ENCODE measurements at places on chromosomes 4 and X.

- no peak for DNase-seq
Measured at GRCh38 chrX:64198036-64198435, 7.5 kb downstream of the AMER1 start.

DNA sequence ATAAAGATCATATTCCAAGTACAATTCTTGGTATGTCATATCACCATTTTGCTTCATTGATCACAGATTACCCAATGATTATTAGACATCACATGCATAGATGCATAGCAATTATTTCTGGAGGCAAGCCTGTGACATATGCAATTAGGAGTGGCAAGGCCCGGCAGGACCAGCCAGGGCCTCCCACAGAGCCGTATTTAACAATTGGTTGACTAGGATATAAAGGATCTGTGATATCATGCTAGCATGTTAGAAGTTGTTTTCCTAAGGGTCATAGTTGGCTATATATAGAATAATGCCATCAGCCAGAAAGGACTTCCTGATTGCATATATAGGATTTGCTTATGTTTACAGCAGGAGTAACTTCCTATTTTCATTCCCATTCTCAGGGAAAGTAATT, 103.5 kb upstream of the OTUD4 start:
- no peak for DNase-seq

- DNase-seq: no peak
Measured at GRCh38 chrX:11589641-11590040, 76.1 kb downstream of the ARHGAP6 start.

GRCh38 chr4:2269618-2270163, 7.8 kb upstream of the MXD4 start:
- DNase-seq: no peak

- DNase-seq: no peak
Measured at GRCh38 chrX:76987381-76987780, 459.8 kb upstream of the FGF16 start.

GRCh38 chr4:90174621-90175023, 47.4 kb downstream of the CCSER1 start:
- no peak for DNase-seq

GRCh38 chrX:154396973-154397887, 947 bp upstream of the RPL10 start:
- no peak for DNase-seq

- no peak for DNase-seq
Measured at GRCh38 chr4:165668694-165669093, 204.3 kb upstream of the TLL1 start.

DNA sequence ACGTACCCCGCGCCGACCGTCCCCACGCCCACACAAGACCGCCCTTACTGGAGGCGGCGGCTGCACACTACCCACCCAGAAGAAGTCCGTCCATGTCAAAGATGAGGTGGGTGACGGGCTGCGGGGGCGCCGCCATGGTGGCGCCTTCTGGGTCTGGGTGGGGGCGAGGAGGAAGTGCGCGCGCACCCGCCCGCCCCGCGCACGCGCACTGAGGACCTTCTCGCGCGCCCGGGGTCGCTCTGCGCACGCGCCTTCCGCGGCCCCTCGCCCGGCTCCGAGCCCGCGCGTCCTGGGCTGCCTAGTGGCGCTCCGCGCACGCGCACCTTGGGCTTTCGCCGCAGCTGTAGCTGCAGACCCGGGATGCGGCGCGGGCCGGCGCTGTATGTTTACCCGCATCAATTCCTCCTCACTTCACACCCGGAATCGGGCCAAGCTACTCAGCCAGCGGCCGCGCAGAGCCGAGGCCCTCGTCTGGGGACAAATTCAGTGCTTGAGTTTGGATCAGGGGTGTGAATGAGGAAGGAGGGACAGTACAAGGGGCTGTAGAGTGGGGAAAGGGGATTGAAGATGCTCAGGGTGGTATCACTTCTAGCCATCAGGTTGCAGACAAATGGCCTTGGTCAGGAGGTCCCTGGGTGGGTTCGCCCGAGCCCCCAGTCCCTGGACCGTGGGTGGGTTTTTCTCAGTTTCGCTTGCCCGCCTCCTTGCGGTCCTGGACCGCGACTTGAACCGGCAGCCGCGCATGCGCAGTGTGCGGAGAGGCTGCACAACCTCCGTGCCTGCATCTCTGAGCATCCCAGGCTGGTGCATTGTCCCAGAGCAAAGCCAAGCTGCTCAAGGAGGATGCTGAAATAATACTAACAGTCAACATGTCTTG, at the start of gene PUDP:
PUDP (minus strand) TSS at position 176 of the 877 bp plus-strand sequence; CDS start at position 136, 40 bp downstream.
- DNase-seq: no peak

DNA sequence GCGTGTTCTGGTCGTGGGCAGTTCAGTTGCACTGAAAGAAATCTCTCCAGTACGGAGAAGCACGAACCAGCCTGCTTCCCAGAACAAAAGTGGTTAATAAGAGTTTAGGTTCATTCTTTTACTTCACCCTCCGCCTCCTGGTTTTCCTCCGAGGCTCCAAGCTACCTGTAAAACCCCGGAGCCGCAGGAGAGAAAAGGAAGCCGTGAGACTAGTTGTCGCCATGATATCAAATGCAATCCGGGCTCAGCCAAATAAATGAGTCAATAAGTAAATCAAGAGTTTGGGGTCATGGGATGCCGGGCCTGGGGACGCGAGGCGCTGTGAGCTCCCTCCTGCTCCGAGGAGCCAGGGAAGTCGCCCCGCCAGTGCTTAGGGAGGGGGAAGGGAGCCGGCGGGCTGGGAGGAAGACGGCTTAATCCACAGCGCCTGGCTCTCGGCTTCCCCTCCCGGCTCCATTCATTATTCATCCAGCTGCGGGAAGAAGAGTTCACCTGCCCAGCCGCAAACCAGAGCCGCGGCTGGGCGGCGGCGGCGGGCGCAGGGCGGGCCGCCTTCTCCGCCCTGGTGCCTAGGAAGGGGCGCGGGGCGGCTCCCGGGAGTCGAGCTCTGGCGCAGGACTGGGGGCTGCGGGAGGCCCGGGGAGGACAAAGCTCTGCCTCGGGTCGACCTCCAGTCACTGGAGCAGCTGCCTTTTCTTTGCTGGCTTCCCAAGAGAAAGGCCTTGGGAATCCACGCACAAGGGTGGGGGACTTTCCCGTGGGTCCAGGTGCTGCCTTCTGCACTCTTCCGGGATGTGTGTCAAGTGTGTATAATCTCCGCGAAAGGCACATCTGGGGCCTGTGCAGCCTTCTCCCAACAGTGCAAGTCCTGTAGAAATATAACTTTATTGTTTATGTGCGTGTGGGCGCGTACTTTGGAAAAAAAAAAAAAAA, 1.7 kb downstream of the FRAS1 start:
- DNase-seq: no peak

DNA sequence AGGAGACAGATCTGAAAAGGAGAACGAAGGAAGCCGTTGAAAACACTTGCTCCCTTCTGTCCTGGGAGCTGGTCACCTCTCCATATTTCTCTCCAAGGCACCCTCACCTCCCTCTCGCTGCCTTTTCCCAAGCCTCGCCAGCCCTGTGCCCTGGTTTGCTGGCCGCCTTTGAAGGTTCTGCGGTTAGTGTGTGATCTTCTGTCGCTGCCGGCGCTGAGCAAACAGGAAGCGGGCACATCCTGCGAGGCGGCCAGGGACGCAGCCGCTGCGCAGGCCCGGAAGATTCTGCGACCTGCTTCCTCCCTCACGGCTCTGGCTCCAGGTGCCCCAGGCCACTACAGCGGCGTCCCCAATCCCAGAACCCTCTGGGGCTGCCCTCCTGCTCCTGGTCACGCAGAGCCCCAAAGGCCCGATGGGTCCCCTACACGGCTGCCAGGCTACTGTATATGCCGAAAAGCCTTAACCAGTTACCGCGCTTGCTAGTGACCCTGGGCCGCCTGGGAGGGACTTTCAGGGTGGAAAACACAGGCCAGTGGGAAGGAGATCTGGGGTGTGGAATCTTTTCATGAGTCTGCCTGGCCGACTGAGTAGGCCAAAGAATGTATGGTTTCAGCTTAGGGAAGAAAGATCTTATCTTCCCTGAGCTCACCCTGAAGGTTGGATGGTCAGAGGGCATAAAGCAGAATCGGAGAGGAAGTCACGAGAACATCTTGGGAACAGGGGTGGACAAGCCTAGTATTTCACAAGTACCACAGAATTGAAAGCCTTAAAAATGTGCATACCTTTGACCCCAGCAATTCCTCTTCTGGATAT, 2.3 kb upstream of the SASH3 start:
- DNase-seq: no peak

DNA sequence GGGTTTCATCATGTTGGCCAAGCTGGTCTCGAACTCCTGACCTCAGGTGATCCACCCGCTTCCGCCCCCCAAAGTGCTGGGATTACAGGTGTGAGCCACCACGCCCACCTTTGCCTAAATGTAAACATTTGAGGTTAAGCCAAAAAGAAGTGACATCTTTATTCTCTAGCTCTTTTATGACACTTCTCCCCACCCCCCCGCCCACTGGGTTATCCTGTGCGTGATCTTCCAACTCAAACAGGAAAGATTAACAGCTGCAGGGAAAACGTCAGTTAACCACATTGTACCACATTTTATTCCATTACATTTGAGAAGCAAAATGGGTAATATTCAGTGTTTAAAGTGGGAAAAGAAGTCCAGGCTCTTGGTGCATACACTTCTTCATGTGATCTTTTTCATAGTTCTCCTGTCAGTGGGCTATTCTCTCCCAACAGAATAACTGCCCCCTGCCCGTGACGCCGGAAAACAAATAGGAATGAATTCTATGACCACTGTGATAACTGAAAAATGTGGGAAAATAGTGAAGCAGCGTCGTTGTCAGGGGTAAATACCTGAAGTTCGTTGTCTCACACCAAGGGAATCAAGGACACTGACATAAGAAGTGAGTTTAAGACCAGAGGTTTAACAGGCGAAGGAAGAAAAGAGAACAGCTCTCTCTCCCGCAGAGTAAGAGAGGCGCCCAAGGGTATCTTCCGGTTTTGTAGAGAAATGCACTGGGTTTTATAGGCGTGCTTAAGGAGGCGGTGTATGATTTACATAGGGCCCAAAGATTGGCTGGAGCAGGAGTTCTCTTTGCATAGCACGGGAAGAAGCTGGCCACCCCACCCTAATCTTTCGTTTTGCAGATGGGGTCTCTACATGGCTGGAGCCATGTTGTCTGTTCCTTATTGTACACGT, 9.7 kb upstream of the SRD5A3 start:
- no peak for DNase-seq

- DNase-seq: no peak
Measured at GRCh38 chr4:174856926-174857800, 28.1 kb upstream of the GLRA3 start.

DNA sequence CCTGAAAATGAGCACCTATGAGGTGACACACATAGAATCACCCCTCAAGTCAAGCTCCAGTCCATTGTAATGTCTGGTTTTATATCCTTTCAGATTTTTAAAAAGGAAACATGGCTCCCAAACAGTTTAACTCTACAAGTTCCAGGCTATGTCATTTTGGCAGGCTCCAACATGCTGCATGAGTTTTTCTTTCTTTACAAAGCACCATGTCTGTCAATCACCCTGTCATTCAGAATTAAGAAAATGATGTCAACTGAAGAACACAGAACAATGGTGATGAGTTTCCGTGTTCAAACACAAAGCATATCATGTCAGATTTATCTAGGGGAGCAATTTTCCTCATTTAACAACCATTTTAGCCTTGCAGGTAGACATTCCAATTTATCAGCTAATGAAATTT, 106.5 kb downstream of the AMMECR1 start:
- DNase-seq: no peak

DNA sequence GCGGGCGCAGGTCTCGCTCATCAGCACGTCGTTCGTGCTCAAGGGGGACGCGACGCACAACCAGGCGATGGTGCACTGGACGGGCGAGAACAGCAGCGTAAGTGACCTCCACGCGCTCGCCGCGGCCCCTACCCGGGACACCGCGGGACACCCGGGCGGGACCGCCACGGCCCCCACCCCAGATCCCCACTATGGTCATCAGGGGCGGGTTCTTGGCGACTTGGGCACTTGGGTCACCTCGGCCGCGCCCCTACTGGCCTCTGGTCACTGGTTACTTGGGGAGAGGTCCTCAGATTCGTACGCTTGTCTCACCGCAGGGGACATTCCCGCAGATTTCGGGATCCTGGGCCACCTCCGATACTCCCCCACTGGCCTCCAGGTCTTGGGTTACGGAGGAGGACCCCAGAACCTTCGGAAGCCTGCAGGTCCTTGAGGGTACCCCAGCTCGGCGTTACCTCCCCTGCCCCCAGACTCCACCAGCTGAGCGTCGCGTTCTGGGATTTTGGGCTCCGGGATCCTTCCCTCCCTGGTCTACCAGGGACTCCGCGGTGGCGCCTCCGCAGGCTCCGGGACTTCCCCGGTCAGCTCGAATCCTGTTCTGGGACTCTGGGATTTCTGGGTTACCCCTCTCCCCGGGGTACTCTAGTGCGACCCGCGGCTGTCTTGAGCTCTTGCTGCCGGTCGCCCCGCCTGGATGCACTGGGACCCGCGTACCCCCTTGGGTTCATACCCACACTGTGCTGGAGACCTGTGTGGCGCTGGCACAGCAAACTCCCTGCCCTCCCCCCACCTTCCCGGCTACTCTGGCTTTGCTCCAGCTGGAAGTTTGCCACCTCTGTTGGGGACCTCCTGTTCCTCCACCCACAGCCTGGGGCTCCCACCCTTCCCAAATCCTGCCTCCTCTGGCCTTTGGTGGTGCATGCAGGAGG, 956 bp downstream of the SORCS2 start:
- DNase-seq: no peak

GRCh38 chrX:38484607-38485498, 76.5 kb upstream of the TSPAN7 start:
- no peak for DNase-seq

- no peak for DNase-seq
Measured at GRCh38 chrX:1661048-1661921, 46.4 kb downstream of the ASMT start.

DNA sequence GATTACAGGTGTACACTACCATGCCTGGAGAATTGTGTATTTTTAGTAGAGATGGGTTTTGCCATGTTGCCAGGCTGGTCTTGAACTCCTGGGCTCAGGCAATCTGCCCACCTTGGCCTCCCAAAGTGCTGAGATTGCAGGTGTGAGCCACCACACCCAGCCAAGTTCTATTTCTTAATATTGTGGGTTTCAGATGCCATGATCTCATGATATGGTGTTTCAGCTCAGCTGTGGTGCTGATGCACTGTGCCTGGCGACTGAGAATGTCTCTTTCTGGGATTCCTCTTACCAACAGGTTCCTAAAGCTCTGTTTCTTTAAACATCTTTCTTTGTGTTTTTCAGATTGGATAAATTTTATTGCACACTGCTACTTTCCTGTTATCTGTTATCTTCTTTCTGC, 17.3 kb upstream of the NDUFC1 start:
- no peak for DNase-seq

- DNase-seq: no peak
Measured at GRCh38 chr4:6097581-6097980, 79.3 kb upstream of the C4orf50 start.

- no peak for DNase-seq
Measured at GRCh38 chrX:118807151-118808017, 16.2 kb upstream of the ZCCHC12 start.

- no peak for DNase-seq
Measured at GRCh38 chrX:790041-790506, 159.5 kb downstream of the SHOX start.

DNA sequence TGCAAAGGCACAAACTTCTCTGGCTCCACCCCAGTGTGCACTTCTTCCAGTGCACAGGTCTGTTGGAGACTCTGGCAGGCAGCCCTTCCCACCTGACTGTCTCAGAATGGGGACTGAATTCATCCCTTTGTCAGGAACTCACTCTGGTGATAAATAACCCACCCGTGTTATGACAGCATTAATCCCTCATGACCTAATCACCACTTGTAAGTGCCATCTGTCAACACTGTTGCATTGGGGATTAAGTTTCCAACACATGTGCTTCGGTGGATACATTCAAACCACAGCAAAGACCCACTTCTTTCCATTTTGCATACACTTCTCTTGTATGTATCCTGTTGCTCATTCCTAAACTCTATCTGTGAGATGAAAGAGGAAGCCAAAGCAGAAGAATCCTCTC, 1002.9 kb upstream of the IGFBP7 start:
- no peak for DNase-seq

GRCh38 chr4:113469926-113470325, 291.6 kb downstream of the CAMK2D start:
- DNase-seq: no peak
